Large intestine (tissue), 12 donors: ENCODE measurements at places on chromosomes 12 and 14. TPM values are rescaled to one million over a fixed set of nuclear protein-coding genes. Genes with fewer than 3 reads are reported as not detected.

The TRMT5 gene
- 13.6 TPM for polyA plus RNA-seq

The IL22 gene
- not detected for polyA plus RNA-seq

The OTOGL gene
- polyA plus RNA-seq: 0.22 TPM

- peaks cover 3% of the 10 kb centered on the region for H3K27me3 ChIP-seq
- DNase-seq: peak; percentile 71
- H3K4me3 ChIP-seq: no peak overlapping the region
- H3K4me1 ChIP-seq: peaks cover 9% of the 10 kb centered on the region
- H3K27ac ChIP-seq: no peak overlapping the region
- no peaks in the 10 kb centered on the region for H3K36me3 ChIP-seq
Measured at GRCh38 chr14:96598332-96598928, 96.2 kb downstream of the PAPOLA start.

- H3K27ac ChIP-seq: peak overlapping the region; percentile 63
- peak overlapping the region; percentile 52 for H3K4me3 ChIP-seq
- H3K4me1 ChIP-seq: peaks cover 14% of the 10 kb centered on the region
- peaks cover 8% of the 10 kb centered on the region for H3K27me3 ChIP-seq
- no peak for DNase-seq
Measured at GRCh38 chr14:24081739-24082211, 10.4 kb downstream of the CPNE6 start.

DNA sequence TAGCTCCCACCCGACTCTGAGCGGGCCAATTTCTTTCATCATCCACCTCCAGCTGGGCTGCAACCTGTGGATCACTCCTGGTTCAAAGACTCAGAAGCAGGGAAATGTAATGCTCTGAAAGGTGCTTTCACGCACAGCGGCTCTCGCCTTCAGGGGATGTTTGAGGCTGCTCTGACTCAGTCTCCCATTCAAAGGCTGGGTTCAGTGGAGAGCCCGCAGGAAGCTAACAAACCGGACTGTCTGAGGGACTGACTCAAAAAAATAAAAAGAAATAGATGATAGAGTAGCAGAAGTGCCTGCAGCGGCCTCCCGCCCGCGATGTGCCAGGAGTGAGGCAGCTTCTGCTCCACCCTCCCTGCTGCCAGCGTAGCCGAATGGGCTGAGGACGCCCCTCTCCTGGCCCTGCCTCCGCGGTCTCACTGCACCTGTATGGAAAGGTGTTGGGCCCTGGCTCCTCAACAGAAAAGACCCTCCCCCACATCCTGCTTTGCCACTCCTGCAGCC, 98.0 kb downstream of the GCH1 start:
- no peak for DNase-seq
- H3K4me3 ChIP-seq: no peak overlapping the region
- no peak overlapping the region for H3K27ac ChIP-seq
- peaks cover 29% of the 10 kb centered on the region for H3K4me1 ChIP-seq

GRCh38 chr12:104137001-104137901, 759 bp downstream of the NFYB start:
- H3K27ac ChIP-seq: peak overlapping the region; percentile 87
- peaks cover 16% of the 10 kb centered on the region for H3K4me1 ChIP-seq
- peak; percentile 72 for DNase-seq
- no peaks in the 10 kb centered on the region for H3K27me3 ChIP-seq

DNA sequence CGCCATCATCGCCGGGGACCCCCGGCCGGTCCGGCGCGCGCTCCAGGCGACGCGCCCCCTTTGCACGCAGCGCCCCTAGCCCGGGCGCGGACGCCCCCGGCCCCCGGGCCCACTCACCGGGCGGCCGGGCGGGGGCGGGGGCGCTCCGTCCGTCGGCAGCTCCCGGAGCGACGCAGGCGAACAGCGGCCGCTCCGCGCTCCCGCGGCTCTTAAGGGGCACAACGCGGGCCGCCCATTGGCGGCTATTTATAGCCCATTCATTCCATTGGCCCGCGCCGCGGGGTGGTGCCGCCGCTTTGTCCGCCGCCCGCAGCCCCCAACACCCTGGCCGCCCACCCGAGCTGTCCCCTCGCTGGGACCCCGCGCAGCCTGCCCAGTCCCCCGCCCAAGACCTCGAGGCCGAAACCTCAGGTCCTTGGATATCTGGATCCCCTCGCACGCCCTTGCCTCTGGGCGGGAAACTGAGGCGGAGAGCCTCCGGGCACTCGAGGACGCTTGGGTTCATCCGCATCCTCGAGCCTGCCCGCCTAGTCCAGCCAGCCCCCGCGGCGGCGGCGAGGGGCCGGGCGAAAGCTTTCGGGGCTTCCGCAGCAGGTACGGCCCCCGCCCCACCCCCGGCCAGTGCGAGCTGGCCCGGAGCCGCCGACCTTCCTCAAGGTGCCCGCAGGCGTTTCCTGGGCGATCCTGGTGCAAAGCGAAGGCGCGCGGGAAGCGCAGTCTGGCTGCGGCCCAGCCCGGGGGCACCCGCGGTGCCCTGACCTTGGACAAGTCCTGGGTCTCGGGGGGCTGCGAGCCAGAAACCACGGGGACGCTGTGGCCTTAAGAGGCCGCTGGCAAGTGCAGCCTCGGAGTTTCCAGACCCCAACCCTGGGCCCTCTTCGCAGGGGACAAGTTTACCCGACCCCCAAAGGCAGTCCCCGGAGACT, at the start of gene CKB:
TSS of gene CKB (minus strand) at position 182 of the 926 bp plus-strand sequence. CDS start 337 bp downstream, outside the sequence.
- H3K4me3 ChIP-seq: peak within 1 kb of the TSS; percentile 66
- peak; percentile 69 for DNase-seq
- peak within 1 kb of the TSS; percentile 63 for H3K27ac ChIP-seq
- H3K36me3 ChIP-seq: peaks cover 18% of the 10 kb centered on the region
- H3K27me3 ChIP-seq: peaks cover 2% of the 10 kb centered on the region
- H3K4me1 ChIP-seq: peaks cover 57% of the 10 kb centered on the region

- H3K4me3 ChIP-seq: no peak overlapping the region
- no peaks in the 10 kb centered on the region for H3K4me1 ChIP-seq
- no peaks in the 10 kb centered on the region for H3K27me3 ChIP-seq
- peak; percentile 16 for DNase-seq
Measured at GRCh38 chr12:63354969-63355368, 204.0 kb upstream of the AVPR1A start.

DNA sequence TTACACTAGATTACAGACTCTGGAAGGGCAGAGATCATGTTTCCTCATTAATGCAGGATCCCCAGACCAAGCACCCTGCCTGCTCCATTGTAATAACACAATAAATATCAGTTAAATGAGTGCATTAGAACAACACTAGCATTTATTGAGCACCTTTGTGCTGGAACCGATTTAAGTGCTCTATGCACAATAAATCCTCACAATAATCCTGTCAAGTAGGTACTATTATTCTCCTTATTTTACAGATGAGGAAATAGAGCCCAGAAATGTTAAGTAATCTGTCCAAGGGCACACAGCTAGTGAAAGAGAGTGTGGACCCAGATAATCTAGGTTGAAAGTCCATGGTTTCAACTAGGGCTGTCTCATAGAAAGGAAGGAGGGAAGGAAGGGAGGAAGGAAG, 69.8 kb downstream of the MAP1LC3B2 start:
- H3K4me3 ChIP-seq: no peak overlapping the region
- H3K27me3 ChIP-seq: no peaks in the 10 kb centered on the region
- H3K4me1 ChIP-seq: peaks cover 12% of the 10 kb centered on the region

DNA sequence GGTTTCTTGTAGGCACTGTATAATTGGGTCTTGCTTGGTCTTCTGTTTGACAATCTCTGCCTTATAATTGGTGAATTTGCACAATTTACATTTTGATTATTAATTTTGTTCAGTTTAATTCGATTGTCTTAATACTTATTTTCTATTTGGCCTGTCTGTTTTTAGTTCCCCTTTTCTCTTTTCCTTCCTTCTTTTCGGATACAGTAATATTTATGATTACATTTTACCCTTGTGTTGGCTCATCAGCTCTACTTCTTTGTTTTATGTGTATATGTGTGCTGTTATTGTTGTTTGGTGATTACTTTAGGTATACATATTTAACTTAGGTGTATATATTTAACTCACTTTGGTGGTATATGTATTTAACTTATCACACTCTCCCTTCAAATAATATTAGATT, 12.8 kb upstream of the BEGAIN start:
- H3K27ac ChIP-seq: no peak overlapping the region
- no peak for DNase-seq
- H3K4me1 ChIP-seq: no peaks in the 10 kb centered on the region
- no peaks in the 10 kb centered on the region for H3K36me3 ChIP-seq
- H3K27me3 ChIP-seq: peaks cover 11% of the 10 kb centered on the region

DNA sequence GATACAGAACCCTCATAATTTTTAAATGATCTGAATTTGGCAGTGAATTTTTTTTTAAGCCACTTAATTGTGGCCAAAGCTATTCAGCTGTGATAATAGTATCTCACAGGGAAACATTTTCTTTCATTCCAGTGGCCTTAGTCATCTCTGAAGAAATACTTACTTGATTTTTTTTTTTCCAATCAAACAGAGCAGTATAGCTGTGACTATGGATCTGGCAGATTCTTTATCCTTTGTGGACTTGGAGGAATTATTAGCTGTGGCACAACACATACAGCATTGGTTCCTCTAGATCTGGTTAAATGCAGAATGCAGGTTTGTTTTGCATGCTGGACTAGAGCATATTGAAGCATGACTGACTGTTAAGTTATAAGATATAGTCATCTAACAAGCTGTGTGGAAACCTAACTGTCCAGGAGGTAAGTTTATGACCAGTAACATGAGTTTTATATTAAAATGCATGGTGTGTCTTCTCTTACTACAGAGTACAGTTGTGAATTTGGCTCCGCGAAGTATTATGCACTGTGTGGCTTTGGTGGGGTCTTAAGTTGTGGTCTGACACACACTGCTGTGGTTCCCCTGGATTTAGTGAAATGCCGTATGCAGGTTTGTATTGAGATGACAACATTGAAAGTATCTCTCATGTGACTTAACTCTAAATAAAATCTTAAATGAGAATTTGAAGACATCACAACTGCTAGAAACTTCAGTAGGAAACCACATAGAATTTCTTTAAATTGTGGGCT, 1.9 kb downstream of the SLC25A3 start:
- H3K27ac ChIP-seq: peak overlapping the region; percentile 95
- peaks cover 4% of the 10 kb centered on the region for H3K4me1 ChIP-seq
- H3K4me3 ChIP-seq: peak overlapping the region; percentile 84

DNA sequence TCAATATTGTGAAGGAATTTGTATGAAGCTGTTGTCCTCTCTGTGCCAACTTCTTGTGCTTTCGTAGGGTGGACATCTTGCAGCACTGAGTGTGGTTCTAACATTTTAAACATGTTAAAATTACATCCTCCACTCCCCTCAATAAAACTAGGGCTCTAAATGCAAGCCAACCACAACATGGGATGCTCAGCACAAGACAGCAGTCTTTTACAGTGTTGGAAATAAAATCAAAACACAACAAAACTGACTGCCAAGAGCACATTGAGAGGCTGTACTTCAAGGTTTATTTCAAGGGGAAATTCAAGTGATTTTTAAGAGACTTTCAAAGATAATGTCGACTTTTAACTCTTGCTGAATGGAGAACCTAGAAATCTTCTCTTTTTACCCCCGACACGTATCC, 396.9 kb downstream of the TMTC2 start:
- H3K36me3 ChIP-seq: no peaks in the 10 kb centered on the region
- no peak overlapping the region for H3K27ac ChIP-seq
- no peak overlapping the region for H3K4me3 ChIP-seq
- H3K4me1 ChIP-seq: no peaks in the 10 kb centered on the region
- no peaks in the 10 kb centered on the region for H3K27me3 ChIP-seq

DNA sequence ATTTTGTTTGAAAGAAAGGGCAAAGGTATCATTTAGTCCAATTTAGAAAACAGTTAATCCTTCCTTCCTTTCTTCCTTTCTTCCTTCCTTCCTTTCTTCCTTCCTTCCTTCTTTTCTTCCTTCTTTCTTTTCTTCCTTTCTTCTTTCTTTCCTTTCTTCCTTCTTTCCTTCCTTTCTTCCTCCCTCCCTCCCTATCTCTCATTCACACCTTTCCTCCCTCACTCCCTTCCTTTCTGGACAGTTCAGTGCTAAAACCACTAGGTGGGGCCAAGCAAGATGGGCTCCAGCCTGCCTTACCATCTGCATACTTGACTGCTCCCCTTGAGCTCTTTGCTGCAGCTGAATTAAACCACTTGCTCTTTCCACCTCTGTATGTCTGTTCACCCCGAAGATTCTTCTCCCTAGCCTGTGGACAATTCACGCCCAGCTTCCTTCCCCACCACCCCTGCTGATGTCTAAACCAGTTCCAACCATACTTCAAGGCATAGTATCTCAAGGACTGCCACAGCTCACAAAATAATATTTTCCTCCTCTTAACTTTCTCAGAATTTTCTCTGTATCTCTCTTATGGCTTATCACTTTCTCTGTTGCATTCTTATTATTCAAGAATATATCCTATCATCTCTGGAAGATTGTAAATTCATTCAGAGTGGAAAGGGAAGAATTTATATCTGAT, 78.0 kb downstream of the DBX2 start:
- H3K27ac ChIP-seq: no peak overlapping the region
- H3K36me3 ChIP-seq: no peaks in the 10 kb centered on the region
- no peak overlapping the region for H3K4me3 ChIP-seq
- H3K27me3 ChIP-seq: no peaks in the 10 kb centered on the region
- peak; percentile 5 for DNase-seq
- H3K4me1 ChIP-seq: no peaks in the 10 kb centered on the region

DNA sequence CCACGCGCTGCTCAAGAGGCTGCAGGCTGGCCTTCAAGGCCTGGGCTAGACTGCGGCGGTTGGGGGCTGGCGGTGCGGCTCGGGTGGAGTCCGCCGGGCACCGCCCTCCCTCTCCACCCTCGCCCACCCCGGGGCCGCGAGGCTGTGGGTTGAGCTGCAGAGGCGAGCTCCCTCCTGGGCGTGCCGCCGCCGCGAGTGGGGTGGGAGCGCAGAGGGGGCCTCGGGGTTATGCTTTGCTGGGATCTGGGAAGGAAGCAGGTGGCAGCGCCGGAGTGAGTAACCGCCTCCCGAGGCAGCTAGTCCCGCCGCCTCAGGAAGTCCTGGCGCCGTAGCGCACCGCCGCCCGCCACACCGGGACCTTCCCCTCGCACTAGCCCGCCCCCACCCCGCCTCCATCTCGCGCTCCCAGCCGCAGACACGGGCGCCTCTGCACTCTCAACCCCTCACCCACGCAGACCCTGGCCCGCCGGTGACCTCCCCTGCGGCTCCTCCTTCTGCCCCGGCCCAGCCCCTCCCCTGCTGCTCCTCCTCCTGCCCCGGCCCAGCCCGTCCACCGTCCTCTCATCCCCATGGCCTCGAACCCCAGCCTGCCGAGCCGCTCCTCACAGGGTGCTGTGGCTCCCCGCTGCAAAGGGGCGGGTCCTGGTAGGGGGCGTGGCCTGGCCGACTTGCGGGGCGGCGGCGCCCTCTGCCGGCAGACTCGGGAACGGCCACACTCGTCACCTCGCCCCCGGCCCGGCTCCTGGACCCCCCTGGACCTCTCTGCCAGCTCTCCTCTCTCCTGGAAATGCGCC, 16.6 kb downstream of the TAMALIN start:
- DNase-seq: peak; percentile 71
- H3K4me3 ChIP-seq: peak overlapping the region; percentile 54
- H3K36me3 ChIP-seq: no peaks in the 10 kb centered on the region
- peaks cover 18% of the 10 kb centered on the region for H3K27me3 ChIP-seq

GRCh38 chr14:65173973-65174693, 71.8 kb upstream of the MAX start:
- no peaks in the 10 kb centered on the region for H3K36me3 ChIP-seq
- DNase-seq: no peak
- H3K27ac ChIP-seq: no peak overlapping the region

GRCh38 chr12:14768823-14769405, 34.4 kb downstream of the WBP11 start:
- peaks cover 4% of the 10 kb centered on the region for H3K4me1 ChIP-seq
- no peaks in the 10 kb centered on the region for H3K36me3 ChIP-seq
- DNase-seq: peak; percentile 67
- H3K27me3 ChIP-seq: no peaks in the 10 kb centered on the region

- no peak overlapping the region for H3K27ac ChIP-seq
- no peak overlapping the region for H3K4me3 ChIP-seq
- no peaks in the 10 kb centered on the region for H3K36me3 ChIP-seq
Measured at GRCh38 chr12:3746758-3747157, 6.2 kb downstream of the CRACR2A start.
